Iris pigment epithelial cell (primary cell): ENCODE measurements at places on chromosomes 4 and X.

DNA sequence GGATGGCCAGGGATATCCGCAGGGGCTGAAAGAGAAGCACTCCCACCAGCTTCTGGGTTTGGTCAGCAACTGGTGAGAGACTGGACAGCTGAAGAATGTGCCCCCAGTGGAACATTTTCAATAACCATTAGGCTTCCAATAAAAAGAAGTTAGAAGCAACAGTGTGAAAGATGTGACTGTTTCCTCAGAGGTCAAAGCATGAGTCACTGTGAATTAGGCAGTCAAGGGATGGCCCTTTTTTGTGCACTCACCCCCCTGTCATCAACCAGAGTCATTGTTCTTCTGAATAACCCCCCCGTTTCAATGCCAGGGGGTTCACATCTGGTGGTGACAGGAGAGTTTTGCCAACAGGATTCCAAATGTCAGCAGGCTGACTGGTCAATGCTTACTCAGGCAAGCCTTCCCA is 74.6 kb upstream of the SH3RF1 start:
- peak; percentile 20 for DNase-seq

DNA sequence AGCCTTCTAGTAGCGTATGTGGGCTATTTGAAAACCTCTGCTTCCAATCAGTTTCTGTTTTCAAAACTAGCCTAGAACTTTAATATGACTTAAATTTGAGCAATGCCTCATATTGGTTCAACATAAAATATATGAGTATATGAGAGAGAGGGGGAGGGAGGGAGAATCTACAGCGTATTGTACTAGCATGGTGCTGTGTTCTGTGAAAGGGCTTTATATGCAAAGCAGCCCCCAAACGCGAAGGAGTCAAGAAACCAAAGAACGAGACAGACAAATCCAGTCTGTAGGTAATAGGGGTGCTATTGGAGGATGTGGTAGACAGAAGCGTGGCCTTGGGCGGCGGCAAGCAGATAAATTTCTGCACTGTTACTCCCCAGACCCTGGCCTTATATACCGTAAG is 784 bp upstream of the ANXA5 start:
- DNase-seq: no peak

- DNase-seq: no peak
Observed at GRCh38 chr4:101237773-101238172, 109.6 kb downstream of the PPP3CA start.

DNA sequence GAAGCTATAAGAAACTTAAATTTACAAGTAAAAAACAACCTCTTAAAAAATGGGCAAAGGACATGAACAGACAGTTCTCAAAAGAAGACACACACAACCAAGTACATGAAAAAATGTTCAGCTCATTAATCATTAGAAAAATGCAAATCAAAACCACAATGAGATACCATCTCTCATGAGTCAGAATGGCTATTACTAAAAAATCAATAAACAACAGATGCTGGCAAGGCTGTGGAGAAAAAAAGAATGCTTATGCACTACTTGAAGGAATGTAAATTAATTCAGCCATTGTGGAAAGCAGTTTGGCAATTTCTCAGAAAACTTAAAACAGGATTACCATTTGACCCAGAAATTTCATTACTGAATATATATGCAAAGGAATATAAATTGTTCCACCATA is 666.3 kb upstream of the GRIA3 start:
- peak; percentile 6 for DNase-seq

- DNase-seq: no peak
Observed at GRCh38 chr4:98222306-98222705, 38.9 kb upstream of the RAP1GDS1 start.

DNA sequence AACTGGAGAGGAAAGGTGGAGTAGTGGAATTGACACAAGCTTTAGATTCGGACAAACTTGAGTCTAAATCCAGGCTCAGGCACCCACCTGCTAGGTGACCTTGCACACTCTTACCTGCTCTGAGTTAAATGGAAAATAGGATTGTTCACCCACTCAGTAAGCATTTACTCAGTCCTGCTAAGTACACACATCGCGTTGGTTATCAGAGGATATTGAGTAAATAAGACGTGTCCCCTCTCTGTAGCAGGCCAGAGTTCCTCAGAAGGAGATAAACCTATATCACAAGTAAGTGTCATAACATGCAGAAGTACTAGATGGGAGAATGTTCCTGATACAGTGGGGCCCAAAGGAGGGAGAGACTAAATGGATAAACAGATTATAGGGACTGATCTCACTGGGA is 117.7 kb downstream of the SMIM20 start:
- no peak for DNase-seq

GRCh38 chr4:45661893-45662292 is 462.0 kb downstream of the GABRG1 start:
- no peak for DNase-seq

GRCh38 chr4:152843481-152844090 is 63.8 kb downstream of the ARFIP1 start:
- DNase-seq: no peak

DNA sequence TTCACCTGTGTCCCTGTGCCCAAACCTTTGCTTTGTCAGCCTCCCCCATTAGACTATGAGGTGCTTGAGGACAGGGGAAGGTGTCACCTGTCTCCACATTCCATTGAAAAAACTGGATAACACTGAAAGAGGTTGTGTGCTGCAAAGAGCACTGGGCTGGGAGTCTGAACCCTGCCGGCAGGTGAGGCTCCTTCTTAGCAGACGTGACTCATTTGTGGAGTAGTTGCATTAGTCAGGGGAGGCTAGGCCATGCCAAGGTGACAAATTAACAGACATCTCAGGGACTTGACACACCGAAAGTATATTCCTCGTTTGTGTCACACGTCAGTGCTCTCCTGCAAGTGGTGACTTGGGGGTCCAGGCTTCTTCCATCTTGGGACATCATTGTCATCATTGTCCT is 95.9 kb upstream of the STX18 start:
- no peak for DNase-seq

DNA sequence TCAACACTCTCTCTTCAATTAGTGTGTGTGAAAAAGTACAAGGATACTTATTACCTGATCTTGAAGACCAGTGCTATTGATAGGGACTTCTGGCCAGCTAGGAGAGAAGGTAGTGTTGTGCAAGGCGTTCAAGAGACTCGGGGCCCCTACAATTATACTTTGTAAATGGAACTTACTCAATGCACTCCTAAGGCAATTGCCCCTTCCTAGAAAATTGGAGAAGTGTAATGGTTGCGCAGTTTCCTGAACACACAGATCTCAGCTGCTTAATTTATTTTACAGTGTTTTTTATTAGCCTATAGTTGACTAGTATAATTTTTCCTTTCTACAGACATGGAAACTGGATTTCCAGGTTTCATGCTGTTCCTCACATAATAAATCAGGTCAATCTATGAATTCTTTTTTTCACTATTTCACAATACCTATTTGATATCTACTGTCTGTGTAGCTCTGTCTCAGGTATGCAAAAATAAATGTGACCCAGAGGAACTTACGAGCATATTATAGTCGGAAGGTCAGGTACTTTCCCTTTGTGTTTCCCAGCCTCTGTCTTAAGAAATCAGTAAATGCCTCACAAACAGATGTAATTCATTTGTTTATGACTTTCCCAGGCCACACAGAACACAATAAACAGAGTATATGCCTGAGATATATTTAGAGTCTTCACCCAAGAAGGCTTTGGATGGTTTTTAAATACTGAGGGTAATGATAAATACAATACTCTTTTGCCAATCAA is 89.1 kb upstream of the TET2 start:
- no peak for DNase-seq

DNA sequence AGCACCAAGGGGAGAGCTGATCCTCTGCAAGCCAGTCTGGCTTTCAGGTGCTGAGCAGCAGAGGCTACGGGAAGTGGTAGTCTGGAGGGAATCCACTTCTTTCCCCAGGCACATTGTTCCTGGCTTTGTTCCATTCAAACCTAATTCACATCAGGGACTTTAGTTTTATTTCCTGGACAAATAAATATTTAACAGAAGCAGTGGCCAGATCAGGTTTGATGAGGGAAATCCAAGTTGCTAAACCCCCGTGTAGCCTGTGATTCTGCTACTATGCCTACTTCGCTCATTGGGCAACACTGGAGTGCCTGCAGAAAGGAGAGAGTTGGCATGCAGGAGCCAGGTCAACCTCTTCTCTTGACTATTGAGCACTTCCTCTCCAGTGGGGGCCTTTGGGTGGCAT is 13.8 kb upstream of the STBD1 start:
- no peak for DNase-seq

DNA sequence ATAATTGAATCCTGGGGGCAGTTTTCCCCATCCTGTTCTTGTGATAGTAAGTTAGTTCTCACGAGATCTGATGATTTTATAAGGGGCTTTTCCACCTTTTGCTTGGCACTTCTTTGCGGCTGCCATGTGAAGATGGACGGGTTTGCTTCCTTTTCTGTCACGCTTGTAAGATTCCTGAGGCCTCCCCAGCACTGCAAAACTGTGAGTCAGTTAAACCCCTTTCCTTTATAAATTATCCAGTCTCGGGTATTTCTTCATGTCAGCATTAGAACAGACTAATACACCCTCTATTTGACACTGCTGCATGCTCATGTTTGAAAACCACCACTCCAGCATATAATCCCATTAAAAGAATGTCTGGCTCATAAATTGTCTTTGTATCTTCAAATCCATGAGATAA is 264.4 kb upstream of the ITM2A start:
- no peak for DNase-seq

DNA sequence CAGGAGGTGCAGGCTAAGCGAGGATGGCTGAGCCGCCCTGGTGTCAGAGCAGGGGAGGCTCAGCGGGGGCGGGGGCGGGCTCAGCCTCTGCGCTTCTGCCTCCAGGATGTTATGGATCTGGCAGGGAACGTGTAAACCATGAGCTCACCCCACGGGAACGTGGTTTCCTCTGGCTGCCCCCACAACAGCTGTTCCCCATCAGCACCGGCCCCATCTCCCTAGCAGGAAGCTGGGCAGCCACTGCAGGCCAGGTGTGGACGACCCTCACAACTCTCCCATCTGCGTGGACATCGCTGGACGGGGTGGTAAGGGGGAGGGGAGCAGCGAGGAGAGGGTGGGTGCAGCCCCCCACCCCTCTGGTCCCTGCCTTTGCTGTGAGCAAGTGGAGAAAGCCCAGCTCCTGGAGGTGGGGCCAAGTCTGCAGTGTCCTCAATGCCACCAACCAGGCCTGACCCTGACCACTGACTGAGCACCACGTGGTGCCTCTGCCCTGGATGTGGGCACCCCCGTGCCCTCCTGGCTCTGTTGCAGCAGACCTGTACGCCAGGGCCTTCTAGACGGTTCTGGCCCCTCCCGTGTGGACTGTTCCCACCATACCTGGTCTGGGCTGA is 28.1 kb upstream of the SPON2 start:
- peak; percentile 94 for DNase-seq

- no peak for DNase-seq
Observed at GRCh38 chr4:55965585-55965984, 16.8 kb downstream of the CEP135 start.

DNA sequence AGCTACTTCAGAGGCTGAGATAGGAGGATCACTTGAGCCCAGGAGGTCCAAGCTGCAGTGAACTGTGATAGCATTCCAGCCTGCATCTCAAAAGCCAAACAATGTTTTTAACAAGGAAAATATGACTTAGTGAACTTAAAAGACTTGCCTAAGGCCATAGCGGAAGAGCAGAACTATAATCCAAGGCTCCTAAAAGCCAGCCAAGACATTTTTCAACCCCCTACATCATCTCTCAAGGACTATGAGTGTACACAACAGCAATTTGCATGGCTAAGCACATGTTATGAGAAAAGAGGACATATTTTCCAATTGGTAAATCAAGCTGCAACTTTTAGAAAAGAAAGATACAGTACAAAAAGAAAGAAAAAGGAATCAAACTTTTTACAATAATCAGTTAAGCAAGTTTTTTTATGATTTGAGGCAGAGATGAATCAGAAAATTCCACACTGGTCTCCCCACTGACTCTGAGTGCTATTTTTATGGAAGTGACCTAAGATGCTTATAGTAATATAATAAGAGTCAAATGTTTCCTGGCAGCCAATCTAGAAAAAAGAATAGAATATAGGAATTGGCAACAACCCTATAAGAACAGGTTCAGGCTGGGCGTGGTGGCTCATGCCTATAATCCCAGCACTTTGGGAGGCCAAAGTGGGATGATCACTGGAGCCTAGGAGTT is 9.8 kb upstream of the ACOT9 start:
- DNase-seq: peak; percentile 86
